ENCODE measurements at places on chromosomes 4 and X. TPM values are rescaled to one million over a fixed set of nuclear protein-coding genes. Genes with fewer than 3 reads are reported as not detected.

RAB40AL gene
- total RNA-seq, result 0.28 TPM

CCNA2 gene
- 59.7 TPM for total RNA-seq

PCDH19 gene
- not detected for total RNA-seq

PROM1 gene
- total RNA-seq, result not detected

DNA sequence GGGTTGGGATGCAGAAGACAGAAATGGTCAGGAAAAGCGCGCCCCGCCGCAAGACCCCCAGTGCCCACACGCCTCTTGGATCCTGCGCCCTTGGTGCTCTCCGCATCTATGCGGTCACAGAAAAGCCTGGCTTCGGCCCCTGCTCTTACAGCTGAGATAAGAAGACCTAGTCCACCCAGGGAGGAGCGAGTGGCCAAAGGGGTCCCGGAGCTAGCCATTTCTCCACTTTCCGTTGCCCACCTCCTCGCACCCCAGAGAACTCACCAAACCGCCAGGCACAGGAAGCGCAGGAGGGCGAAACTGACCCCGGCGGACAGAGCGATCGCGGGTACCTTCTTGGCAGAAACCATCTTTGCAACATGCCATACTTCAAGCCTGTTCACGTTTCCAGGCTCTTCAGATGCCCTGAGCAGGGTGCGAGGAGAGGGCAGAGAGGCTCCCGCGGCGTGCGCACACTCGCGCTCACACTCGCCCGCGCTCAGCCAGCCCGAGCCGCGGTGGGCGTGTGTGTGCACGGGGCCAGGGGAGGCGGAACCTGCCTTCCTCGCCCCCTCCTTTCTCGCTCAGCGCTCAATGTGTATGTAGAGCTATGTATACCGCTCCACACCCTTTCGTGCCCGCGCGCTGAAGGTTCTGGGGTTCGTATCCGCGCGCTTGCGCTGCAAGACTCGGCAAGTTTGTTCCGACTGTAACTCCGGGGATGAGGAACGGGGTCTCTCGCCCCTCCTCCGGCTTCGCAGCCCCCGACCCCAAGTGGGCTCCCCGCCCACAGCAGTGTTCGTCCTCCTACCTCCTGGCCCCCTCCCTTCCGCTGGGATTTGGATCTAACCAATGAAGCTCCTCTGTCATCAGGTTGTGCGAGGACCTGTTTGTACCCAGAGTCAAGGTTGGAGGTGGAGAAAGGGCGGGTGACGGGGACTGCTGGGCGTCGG lies at the start of gene GABRA4:
TSS of gene GABRA4 (minus strand) at position 507 of the 932 bp plus-strand sequence. CDS start at position 350, 157 bp downstream.
- peak within 1 kb of the TSS; percentile 45 for H3K4me3 ChIP-seq
- H3K4me1 ChIP-seq, result no peaks in the 10 kb centered on the region
- H3K27me3 ChIP-seq, result peaks cover 39% of the 10 kb centered on the region

DNA sequence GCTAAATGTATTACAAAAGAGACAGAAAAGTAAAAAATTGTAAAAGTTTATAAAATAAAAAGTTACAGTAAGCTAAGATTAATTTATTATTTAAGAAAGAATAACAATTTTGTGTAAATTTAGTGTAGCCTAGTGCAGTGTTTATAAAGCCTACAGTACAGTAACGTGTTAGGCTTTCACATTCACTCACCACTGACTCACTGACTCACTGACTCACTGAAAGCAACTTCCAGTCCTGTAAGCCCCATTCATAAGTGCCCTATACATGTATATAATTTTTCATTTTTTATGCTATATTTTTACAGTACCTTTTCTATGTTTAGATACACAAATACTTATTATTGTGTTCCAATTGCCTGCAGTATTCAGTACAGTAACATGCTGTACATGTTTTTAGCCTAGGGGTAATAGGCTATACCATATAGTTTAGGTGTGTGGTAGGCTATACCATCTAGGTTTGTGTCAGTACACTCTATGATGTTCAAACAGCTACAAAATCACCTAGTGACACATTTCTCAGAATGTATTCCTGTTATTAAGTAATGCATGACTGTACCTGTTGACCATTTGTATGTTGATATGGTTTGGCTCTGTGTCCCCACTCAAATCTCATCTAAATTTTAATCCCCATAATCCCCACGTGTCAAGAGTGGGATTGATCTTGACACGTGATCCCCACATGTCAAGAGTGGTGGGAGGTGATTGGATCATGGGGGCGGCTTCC lies 57.9 kb downstream of the CFAP299 start:
- no peaks in the 10 kb centered on the region for H3K36me3 ChIP-seq
- peak; percentile 94 for DNase-seq
- H3K4me3 ChIP-seq, result no peak overlapping the region
- no peaks in the 10 kb centered on the region for H3K4me1 ChIP-seq
- H3K27me3 ChIP-seq, result no peaks in the 10 kb centered on the region
- no peak overlapping the region for H3K27ac ChIP-seq

GRCh38 chr4:80058740-80059139 lies 14.3 kb downstream of the ANTXR2 start:
- H3K36me3 ChIP-seq, result peaks cover 19% of the 10 kb centered on the region
- DNase-seq, result peak; percentile 24
- H3K4me3 ChIP-seq, result no peak overlapping the region
- H3K4me1 ChIP-seq, result no peaks in the 10 kb centered on the region
- H3K27ac ChIP-seq, result no peak overlapping the region
- H3K27me3 ChIP-seq, result no peaks in the 10 kb centered on the region

GRCh38 chrX:129790146-129790545 lies 10.4 kb downstream of the SASH3 start:
- no peaks in the 10 kb centered on the region for H3K4me1 ChIP-seq
- no peak for DNase-seq
- H3K27ac ChIP-seq, result no peak overlapping the region
- peaks cover 2% of the 10 kb centered on the region for H3K27me3 ChIP-seq
- H3K4me3 ChIP-seq, result no peak overlapping the region
- H3K36me3 ChIP-seq, result no peaks in the 10 kb centered on the region

DNA sequence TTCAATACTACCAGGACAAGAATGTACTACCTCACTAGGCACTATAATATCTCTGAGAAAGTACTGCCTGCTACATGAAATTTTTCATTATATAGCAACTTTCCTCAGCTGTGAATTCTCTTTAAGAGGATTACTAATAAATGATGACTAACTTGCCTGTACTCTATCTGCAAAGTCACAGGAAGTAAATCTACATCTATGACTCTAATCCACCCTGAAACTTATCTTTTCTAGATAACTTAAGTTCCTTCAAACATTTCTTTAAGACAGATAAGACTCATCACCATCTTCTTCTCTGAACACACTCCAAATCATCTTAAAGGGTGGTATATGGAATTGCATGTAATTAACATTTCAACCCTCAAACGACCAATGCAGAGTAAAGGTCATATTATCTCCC lies 28.8 kb downstream of the RPS6KA3 start:
- H3K4me3 ChIP-seq, result no peak overlapping the region
- DNase-seq, result peak; percentile 41
- H3K27ac ChIP-seq, result no peak overlapping the region
- H3K36me3 ChIP-seq, result 0 out of 2 replicates have a peak, but pooled peaks cover 2% of the 10 kb centered on the region
- no peaks in the 10 kb centered on the region for H3K4me1 ChIP-seq

DNA sequence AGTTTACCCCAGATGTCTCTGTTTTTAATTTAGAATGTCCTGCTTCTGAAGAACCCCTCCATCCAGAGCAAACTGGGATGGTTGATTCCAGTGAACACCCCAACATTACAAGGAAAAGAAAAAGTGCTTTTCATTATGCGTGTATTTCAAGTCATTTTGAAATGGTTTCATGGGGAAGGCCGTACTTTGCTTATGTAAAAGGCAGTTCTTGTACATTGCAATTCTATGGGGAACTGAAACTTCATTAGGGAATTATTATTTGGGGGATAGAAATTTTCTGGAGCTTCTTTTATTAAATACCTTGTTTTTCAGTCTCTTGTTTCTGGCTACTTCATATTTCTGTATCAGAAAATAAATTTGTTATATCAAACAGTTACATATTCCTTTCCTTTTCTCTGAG lies 96.9 kb upstream of the ZNF518B start:
- H3K4me1 ChIP-seq, result no peaks in the 10 kb centered on the region
- H3K36me3 ChIP-seq, result no peaks in the 10 kb centered on the region
- no peak overlapping the region for H3K4me3 ChIP-seq
- H3K27me3 ChIP-seq, result no peaks in the 10 kb centered on the region
- H3K27ac ChIP-seq, result no peak overlapping the region

GRCh38 chrX:134460862-134461220 lies 876 bp downstream of the HPRT1 start:
- no peaks in the 10 kb centered on the region for H3K36me3 ChIP-seq
- peak overlapping the region; percentile 89 for H3K4me3 ChIP-seq
- H3K27me3 ChIP-seq, result no peaks in the 10 kb centered on the region
- DNase-seq, result peak; percentile 1
- H3K27ac ChIP-seq, result no peak overlapping the region

DNA sequence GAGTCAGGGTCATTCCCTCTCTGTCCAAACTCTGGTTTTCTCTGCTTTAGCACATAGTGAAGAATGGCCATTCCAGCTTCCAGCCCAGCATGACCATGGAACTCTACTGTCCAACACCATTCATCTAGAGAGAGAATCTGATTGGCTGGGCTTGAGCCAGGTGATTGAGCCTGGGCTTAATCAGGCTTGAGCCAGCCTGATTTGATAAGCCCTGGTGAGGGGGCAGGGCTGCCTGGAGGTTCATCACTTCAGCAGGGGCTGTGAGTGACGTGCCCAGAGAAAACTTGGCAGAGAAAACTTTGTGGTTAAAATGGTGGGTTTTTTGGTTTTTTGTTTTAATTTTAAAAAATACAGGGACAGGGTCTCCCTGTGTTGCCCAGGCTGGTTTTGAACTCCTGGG lies 62.5 kb downstream of the KIAA0232 start:
- H3K36me3 ChIP-seq, result peaks cover 20% of the 10 kb centered on the region
- no peak for DNase-seq
- no peaks in the 10 kb centered on the region for H3K27me3 ChIP-seq
- H3K4me3 ChIP-seq, result no peak overlapping the region

DNA sequence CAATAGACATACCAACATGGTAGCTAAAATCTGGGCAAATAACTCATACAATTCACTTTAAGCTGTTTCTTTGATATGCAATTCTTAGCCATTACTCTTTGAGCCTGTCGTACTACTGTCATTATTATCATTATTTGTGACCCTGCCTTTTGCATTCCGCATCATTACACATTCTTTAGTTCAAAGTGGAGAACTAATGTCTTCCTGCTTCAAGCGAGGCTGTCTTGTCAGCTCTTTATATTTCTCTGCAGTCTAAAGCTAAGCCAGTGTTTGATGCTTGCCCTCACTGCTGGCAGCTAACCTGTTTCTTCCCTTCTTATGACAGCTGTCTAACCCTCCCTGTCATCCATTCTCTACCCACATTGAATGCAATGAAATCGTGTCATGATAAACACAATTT lies 186.8 kb downstream of the FAT4 start:
- no peak overlapping the region for H3K27ac ChIP-seq
- H3K36me3 ChIP-seq, result no peaks in the 10 kb centered on the region
- no peak for DNase-seq
- H3K4me3 ChIP-seq, result no peak overlapping the region
- no peaks in the 10 kb centered on the region for H3K27me3 ChIP-seq

All from IMR-90 (cell line).